ENCODE measurements at places on chromosomes 7 and 10.

DNA sequence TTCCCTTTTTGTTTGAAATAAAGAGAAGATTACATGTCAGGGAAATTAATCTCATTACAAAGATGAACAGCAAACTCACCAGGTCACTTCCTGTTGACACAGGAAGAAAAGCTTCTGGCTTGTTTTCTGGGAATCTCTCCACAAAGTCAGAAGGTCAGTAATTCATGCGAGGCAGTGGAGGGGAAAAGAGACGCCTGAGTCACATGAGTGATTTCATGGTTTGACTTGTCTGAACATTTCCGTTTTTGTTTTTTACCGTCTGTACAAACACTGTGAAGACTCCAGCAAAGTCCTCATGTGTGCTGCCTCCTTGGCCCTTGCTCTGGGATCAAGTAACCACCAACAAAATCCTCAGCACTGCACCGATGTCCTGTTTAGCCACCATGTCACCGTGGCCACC, 2.5 kb upstream of the HABP2 start:
- no peak overlapping the region for H3K27ac ChIP-seq
- peaks cover 4% of the 10 kb centered on the region for H3K4me1 ChIP-seq
- no peaks in the 10 kb centered on the region for H3K27me3 ChIP-seq

- peaks cover 8% of the 10 kb centered on the region for H3K4me1 ChIP-seq
- no peak overlapping the region for H3K4me3 ChIP-seq
- H3K27ac ChIP-seq, result no peak overlapping the region
- H3K36me3 ChIP-seq, result no peaks in the 10 kb centered on the region
- no peaks in the 10 kb centered on the region for H3K27me3 ChIP-seq
- DNase-seq, result peak; percentile 47
Observed at GRCh38 chr7:111741811-111742240, 179.5 kb upstream of the IMMP2L start.

DNA sequence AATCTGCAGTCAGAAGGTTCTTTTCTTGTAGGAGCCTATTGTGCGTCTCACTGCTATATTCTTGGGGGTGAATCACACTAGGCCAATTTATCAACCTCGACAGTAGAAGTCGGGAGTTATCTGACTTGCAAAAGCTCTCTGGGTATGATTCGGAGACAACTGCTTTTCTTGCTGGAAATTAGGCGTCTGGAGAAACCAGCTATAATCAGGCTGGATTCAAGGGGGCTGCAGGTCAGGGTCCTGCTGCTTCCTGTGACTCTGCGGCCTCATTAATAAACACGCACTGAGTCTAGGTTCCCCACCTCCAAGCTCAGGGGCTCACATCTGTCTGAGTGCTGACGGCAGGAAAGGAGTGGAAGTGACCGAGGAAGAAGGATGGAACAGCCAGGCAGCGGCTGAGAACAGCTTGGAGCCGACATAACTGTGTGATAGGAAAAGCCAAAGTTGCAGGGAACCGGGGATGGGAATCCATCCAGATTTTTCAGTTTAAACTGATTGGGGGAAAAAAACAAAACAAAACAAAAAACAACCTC, 184.6 kb downstream of the FANK1 start:
- peaks cover 22% of the 10 kb centered on the region for H3K36me3 ChIP-seq
- H3K27me3 ChIP-seq, result no peaks in the 10 kb centered on the region
- peak overlapping the region; percentile 26 for H3K4me3 ChIP-seq
- H3K27ac ChIP-seq, result peak overlapping the region; percentile 86

- peaks cover 9% of the 10 kb centered on the region for H3K27me3 ChIP-seq
- peak overlapping the region; percentile 94 for H3K27ac ChIP-seq
- DNase-seq, result peak; percentile 54
- peak overlapping the region; percentile 86 for H3K4me3 ChIP-seq
Observed at GRCh38 chr7:42237811-42238541, 967 bp upstream of the GLI3 start.

GRCh38 chr10:24114556-24114955, 94.4 kb upstream of the KIAA1217 start:
- no peaks in the 10 kb centered on the region for H3K36me3 ChIP-seq
- no peak overlapping the region for H3K4me3 ChIP-seq
- H3K27me3 ChIP-seq, result no peaks in the 10 kb centered on the region
- peak; percentile 11 for DNase-seq
- H3K4me1 ChIP-seq, result no peaks in the 10 kb centered on the region
- no peak overlapping the region for H3K27ac ChIP-seq

DNA sequence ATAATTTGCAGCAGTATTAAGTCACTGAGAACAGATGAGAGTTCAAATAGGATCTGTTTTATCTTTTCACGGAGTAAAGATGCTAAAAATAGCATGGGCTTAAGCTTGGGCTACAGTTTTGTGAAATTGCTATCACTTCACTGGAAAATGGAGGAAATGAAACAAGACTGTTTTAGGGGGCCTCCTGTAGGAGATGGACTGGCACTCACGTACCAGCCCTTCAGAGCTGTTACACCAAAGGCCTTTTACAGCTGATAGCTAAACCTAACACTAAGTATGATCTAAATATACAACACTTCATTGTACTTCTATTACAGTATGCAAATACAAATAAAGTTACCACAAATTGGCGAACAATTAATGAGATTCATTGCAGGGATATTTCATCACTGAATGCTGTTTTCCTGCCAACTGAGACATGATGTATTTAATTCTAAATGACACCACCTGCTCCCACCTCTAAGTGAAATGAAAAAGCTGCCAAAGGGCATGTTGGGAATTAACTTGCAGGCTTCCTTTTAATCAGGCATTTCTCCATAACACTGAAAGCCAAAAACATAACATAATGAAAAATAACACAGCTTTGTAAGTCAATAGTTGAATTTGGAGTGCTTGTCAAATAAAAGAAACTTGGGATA, 304.5 kb upstream of the LRRN3 start:
- no peaks in the 10 kb centered on the region for H3K36me3 ChIP-seq
- DNase-seq, result no peak
- H3K4me1 ChIP-seq, result no peaks in the 10 kb centered on the region
- H3K27ac ChIP-seq, result no peak overlapping the region
- no peaks in the 10 kb centered on the region for H3K27me3 ChIP-seq

DNA sequence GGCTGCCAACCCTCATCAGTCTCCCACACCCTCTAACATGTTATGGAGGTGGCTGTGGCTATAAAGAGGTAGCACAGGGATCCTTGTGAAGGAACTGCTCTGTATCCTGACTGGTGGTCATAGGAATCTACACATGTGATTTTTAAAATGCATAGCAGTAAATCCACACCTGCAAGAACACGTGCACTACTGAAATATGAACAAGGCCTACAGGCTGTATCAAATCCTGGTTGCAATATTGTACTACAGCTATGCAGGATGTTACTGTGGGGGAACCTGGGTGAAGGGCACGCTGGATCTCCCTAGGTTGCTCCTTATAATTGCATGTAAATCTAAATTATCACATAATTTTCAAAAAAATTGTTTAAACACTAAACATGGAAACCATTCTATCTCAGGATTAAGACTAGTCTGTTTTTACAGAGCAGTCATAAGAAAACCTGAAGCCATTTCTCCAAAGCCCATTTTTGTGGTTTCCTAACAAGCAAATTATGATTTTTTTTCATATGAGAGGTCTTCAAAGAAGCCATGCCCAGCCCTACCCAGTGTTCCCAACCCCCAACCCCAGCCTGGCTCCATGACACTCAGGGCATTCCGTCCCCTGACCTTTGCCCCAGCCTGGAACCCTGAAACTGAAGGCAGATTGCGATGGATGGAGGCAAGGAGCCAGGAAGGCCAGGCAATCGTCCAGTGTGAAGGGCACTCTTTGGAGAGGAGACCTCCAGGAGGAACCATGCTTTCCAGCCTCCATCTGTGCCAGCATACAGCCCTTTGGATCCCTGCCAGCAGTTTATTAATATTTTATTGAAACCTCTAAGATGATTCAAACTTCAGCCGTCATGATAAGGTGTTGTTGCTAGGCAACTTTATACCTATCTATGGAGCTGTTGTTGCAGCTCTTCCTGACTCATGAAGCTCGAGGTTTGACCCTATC, 161.0 kb downstream of the GRID1 start:
- H3K27ac ChIP-seq, result no peak overlapping the region
- no peak for DNase-seq
- H3K4me1 ChIP-seq, result no peaks in the 10 kb centered on the region
- H3K27me3 ChIP-seq, result no peaks in the 10 kb centered on the region
- H3K36me3 ChIP-seq, result no peaks in the 10 kb centered on the region

DNA sequence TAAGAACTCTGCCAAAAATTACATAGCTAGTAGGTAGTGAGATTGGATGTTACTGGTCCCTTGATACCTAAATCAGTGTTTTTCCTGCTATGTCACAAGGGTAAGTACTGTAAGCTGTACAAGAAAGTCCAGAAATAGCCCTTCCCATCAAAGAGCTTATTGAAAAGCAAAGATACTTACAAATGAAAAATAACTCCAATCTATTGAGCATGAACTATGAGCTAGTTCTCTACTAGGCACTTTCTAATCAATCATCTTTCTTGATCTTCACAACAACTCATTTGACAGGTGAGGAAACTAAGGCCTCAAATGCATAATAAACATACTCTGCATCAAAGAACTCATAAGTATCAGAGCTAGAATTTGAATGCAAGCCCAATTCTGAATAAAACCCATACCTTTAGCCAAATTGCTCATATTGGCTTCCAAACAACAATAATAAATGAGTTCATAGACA, 249.8 kb upstream of the TCF7L2 start:
- no peak overlapping the region for H3K4me3 ChIP-seq
- no peak for DNase-seq
- H3K36me3 ChIP-seq, result no peaks in the 10 kb centered on the region
- H3K27me3 ChIP-seq, result no peaks in the 10 kb centered on the region
- no peak overlapping the region for H3K27ac ChIP-seq
- no peaks in the 10 kb centered on the region for H3K4me1 ChIP-seq

DNA sequence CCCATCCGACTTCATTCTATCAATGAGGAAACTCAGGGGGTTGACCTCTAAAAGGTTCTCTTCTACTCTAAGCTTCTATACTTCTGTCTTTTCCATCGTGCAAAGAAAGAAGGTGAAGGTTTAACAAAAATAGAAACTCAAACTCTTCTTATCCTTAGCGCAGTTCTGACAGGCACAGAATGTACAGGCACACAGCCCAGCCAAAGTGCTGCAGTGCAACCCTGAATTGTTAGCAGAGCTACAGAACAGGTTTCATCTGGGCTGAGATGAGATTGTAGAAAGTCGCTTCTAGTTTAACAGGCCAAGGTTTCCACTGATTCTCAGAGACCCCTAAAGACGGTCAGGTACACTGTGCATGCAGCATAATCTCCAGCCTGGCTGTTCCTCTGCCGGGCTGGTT, 79.3 kb upstream of the AFAP1L2 start:
- no peak for DNase-seq
- H3K27me3 ChIP-seq, result peaks cover 8% of the 10 kb centered on the region
- H3K27ac ChIP-seq, result no peak overlapping the region
- no peaks in the 10 kb centered on the region for H3K36me3 ChIP-seq

GRCh38 chr7:112336936-112337576, 113.2 kb upstream of the IFRD1 start:
- no peak overlapping the region for H3K4me3 ChIP-seq
- no peaks in the 10 kb centered on the region for H3K27me3 ChIP-seq
- H3K4me1 ChIP-seq, result no peaks in the 10 kb centered on the region
- peak; percentile 18 for DNase-seq
- H3K36me3 ChIP-seq, result peaks cover 4% of the 10 kb centered on the region

- H3K27ac ChIP-seq, result no peak overlapping the region
- peaks cover 28% of the 10 kb centered on the region for H3K27me3 ChIP-seq
- no peak for DNase-seq
- H3K4me3 ChIP-seq, result no peak overlapping the region
Observed at GRCh38 chr10:89201345-89202032, 5.6 kb downstream of the CH25H start.

- H3K27ac ChIP-seq, result no peak overlapping the region
- no peaks in the 10 kb centered on the region for H3K4me1 ChIP-seq
- H3K4me3 ChIP-seq, result no peak overlapping the region
- H3K27me3 ChIP-seq, result no peaks in the 10 kb centered on the region
- peaks cover 2% of the 10 kb centered on the region for H3K36me3 ChIP-seq
Observed at GRCh38 chr10:132706701-132707100, 79.2 kb downstream of the NKX6-2 start.

DNA sequence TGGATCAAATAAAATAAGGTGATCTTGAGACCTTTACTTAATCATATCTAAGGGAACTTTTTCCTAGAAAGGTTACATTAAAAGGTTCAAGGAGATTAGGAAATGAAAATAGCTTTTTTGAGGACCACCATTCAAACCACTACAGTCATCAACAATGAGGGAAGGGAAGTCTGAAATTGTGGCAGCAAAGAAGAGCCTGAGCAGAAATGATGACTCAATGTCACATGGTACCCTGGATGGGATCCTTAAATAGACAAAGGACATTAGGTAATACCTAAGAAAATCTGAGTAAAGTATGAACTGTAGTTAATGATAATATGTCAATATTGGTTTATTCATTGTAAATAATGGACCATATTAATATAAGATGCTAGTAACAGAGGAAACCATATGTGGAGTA, 236.0 kb downstream of the SEMA3D start:
- no peak overlapping the region for H3K27ac ChIP-seq
- no peaks in the 10 kb centered on the region for H3K27me3 ChIP-seq
- no peaks in the 10 kb centered on the region for H3K36me3 ChIP-seq
- H3K4me1 ChIP-seq, result no peaks in the 10 kb centered on the region

GRCh38 chr10:35635576-35635975, 6.5 kb downstream of the FZD8 start:
- peaks cover 19% of the 10 kb centered on the region for H3K4me1 ChIP-seq
- no peaks in the 10 kb centered on the region for H3K27me3 ChIP-seq
- H3K4me3 ChIP-seq, result no peak overlapping the region
- DNase-seq, result peak; percentile 35
- H3K36me3 ChIP-seq, result no peaks in the 10 kb centered on the region

DNA sequence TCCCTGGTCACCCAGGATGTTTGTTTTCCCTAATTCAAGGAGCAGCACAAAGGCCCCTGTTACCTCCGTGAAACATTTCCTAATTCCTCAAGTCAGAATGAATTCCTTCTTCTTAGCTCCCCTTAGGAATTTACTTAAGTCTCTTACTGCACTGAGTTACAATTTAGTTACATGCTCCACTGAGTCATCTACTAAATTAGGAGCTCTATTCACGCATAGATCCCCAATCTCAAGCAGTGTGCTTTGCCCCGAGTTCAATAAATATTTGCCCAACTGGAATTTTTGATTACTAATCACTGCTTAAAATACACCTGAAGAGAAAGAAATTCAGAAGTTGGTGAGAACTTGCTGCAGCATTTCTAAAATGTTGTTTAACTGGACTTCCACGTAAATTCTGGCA, 329.4 kb upstream of the MYO3A start:
- H3K4me3 ChIP-seq, result no peak overlapping the region
- no peaks in the 10 kb centered on the region for H3K27me3 ChIP-seq
- H3K4me1 ChIP-seq, result no peaks in the 10 kb centered on the region

GRCh38 chr10:81136261-81136660, 598.6 kb downstream of the SH2D4B start:
- no peak overlapping the region for H3K27ac ChIP-seq
- DNase-seq, result no peak
- H3K4me1 ChIP-seq, result no peaks in the 10 kb centered on the region
- no peaks in the 10 kb centered on the region for H3K36me3 ChIP-seq
- H3K4me3 ChIP-seq, result no peak overlapping the region
- no peaks in the 10 kb centered on the region for H3K27me3 ChIP-seq

- H3K27ac ChIP-seq, result peak overlapping the region; percentile 64
- no peaks in the 10 kb centered on the region for H3K36me3 ChIP-seq
- DNase-seq, result peak; percentile 72
- no peaks in the 10 kb centered on the region for H3K27me3 ChIP-seq
- H3K4me1 ChIP-seq, result peaks cover 26% of the 10 kb centered on the region
- no peak overlapping the region for H3K4me3 ChIP-seq
Observed at GRCh38 chr7:20352573-20353306, 22.0 kb downstream of the ITGB8 start.

- peaks cover 3% of the 10 kb centered on the region for H3K36me3 ChIP-seq
- H3K27ac ChIP-seq, result no peak overlapping the region
- H3K4me3 ChIP-seq, result no peak overlapping the region
- H3K27me3 ChIP-seq, result no peaks in the 10 kb centered on the region
Observed at GRCh38 chr10:96910488-96911395, 78.6 kb downstream of the LCOR start.

Data from astrocyte (in vitro differentiated cells and primary cell).